ENCODE measurements at places on chromosomes 13 and 19.

- no peak for DNase-seq
Observed at GRCh38 chr13:110248449-110249143, 58.4 kb downstream of the COL4A1 start.

DNA sequence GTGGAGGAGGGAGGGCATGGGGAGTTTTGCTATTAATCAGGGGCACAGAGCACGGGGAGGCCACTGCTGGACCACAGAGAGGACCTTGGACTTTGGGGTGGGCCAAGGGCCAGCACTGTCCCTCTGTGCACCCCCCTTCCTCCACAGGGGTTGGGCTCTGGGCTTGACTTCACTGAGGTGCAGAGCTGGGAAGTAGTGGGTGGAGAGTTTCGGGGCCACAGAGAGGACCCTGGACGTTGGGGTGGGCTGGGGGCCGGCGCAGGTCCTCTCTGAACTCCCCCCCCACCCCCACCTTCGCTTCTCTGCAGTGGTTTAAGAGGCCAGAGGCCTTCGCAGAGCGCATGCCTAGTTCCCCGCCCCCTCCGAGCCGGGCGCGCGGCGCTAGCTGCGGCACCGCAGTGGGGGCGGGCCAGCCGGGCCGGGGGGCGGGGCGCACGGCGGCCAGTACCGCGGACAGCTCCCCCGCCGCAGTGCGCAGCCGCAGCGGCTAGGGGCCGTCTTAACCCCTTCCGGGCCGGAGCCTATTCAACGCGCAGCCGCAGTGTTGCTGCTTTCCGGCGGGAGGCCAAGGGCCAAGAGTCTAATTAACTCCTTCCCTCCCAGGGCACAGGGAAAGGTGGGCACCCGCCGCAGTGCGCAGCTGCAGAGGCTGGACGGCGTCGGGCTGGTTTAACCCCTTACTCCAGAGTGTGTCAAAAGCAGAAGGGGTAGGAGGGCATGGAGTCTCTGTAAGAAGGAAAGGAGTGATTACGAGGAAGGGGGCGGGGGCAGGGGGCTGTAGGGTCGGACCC lies 3.7 kb downstream of the KCNC3 start:
- DNase-seq = peak; percentile 66

DNA sequence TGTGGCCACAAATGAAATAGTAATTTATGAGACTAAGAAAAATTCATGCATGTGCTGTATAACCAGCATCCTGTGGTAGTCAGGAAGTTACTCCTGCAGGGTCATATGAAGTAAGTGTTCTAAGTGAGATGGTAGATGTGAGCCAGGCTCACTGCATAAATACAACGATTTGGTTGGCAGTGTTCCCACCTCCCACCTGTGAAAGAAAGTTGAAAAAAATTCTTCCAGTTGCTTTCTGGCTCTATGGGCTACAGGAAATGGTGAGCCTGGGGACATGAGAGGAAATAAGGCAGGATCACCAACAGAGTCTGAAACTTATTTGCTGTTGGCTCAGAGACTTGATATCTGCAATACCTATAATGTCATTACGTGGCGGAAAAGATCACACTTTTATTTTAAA lies 301.7 kb upstream of the SPRY2 start:
- DNase-seq = no peak

GRCh38 chr13:112242777-112243176 lies 133.4 kb upstream of the SPACA7 start:
- DNase-seq = no peak

GRCh38 chr13:73913751-73914518 lies 220.3 kb downstream of the KLF12 start:
- DNase-seq = no peak

- no peak for DNase-seq
Observed at GRCh38 chr13:28046981-28047380, 53.4 kb downstream of the FLT3 start.

GRCh38 chr13:45191874-45192273 lies 9.0 kb downstream of the KCTD4 start:
- DNase-seq = no peak

- no peak for DNase-seq
Observed at GRCh38 chr13:95552539-95553441, at the start of gene CLDN10. TSS of gene CLDN10 (plus strand) at chr13:95552720. CDS start at chr13:95552754, 34 bp downstream.

GRCh38 chr19:14112809-14113385 lies 4.7 kb downstream of the PRKACA start:
- no peak for DNase-seq

GRCh38 chr19:47723581-47723940 lies 10.3 kb downstream of the EHD2 start:
- no peak for DNase-seq

DNA sequence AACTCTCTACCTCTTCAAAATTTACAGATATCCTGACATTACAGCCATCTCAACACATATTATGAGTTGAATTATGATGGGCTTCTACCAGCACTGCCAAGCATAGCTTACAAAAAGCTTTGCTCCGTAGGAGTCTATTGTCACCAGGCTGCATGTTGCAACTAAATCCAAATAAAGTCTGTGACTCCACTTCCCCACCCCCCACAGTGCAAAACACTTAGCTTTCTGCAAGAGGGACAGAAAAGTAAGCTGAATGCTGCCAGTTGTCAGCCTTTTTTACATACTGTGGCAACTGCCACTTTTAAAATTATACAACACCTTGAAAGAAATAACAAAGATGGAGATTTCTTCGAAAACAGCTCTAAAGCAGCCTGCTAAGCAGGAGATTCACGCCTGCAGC lies 189.1 kb downstream of the FGF14 start:
- DNase-seq = no peak

GRCh38 chr13:31980830-31981229 lies 50.7 kb upstream of the FRY start:
- DNase-seq = no peak

GRCh38 chr19:45164577-45165335 lies 4.0 kb upstream of the NKPD1 start:
- peak; percentile 62 for DNase-seq

- no peak for DNase-seq
Observed at GRCh38 chr13:60931858-60932546, 483.6 kb downstream of the PCDH20 start.

GRCh38 chr13:20128459-20128931 lies 32.4 kb downstream of the GJA3 start:
- no peak for DNase-seq

GRCh38 chr13:51058461-51059167 lies 52.5 kb downstream of the C13orf42 start:
- no peak for DNase-seq
